CD8-positive, alpha-beta memory T cell (primary cell): ENCODE measurements at places on chromosomes 2 and 18. TPM values are rescaled to one million over a fixed set of nuclear protein-coding genes. Genes with fewer than 3 reads are reported as not detected.

CELF4 gene
- total RNA-seq, result not detected

IL37 gene
- total RNA-seq, result not detected

ESPNL gene
- not detected for total RNA-seq

DNA sequence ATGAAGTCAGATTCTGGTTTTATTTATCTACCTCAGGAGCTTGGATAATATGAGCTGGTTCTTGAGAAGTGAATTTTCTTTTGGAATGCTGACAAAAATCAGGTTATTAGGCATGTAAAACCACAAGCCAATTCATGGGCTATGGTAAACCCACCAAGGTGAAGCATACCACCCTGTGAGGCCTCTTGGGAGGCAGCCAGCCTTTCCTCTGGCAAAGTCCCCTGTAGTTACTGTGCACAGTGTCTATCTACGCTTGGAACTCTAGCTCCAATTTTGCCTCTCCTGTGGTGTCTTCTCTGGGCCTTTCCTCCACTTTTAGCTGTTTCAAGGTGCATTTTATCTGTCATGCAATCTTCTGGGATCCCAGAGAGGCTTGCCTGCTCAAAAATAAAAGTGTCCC is 242.7 kb upstream of the ZSWIM2 start:
- no peaks in the 10 kb centered on the region for H3K4me1 ChIP-seq
- no peak overlapping the region for H3K27ac ChIP-seq
- no peaks in the 10 kb centered on the region for H3K27me3 ChIP-seq
- DNase-seq, result no peak
- no peaks in the 10 kb centered on the region for H3K36me3 ChIP-seq

- H3K27ac ChIP-seq, result no peak overlapping the region
- H3K4me3 ChIP-seq, result no peak overlapping the region
- no peaks in the 10 kb centered on the region for H3K36me3 ChIP-seq
- DNase-seq, result peak; percentile 29
Observed at GRCh38 chr2:27249891-27250651, 12.8 kb downstream of the SLC30A3 start.

DNA sequence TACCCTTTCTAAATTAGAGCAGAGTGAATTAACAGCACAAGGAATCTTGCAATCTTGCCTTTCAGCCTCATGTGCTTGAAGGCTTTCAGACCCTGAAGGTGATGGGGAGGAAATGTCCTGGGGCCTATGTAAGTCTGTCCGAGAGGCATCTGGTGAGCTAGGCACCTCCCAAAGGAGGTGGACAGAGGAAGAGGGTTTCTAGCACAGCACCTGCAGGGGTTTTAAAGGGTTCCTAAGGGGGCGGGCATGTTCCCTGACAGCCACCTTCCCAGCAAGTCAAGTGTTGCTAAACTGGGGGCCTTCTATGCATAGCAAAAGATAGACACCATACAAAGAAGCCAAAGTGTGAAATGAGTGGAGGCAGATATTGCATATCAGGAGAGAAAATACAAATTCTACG is 88.5 kb downstream of the CDH2 start:
- H3K36me3 ChIP-seq, result no peaks in the 10 kb centered on the region
- H3K4me1 ChIP-seq, result no peaks in the 10 kb centered on the region
- no peak for DNase-seq
- no peak overlapping the region for H3K27ac ChIP-seq
- H3K27me3 ChIP-seq, result no peaks in the 10 kb centered on the region

GRCh38 chr2:133801946-133802345 is 233.7 kb upstream of the NCKAP5 start:
- no peaks in the 10 kb centered on the region for H3K36me3 ChIP-seq
- H3K27me3 ChIP-seq, result no peaks in the 10 kb centered on the region
- no peaks in the 10 kb centered on the region for H3K4me1 ChIP-seq
- H3K27ac ChIP-seq, result no peak overlapping the region
- no peak overlapping the region for H3K4me3 ChIP-seq

DNA sequence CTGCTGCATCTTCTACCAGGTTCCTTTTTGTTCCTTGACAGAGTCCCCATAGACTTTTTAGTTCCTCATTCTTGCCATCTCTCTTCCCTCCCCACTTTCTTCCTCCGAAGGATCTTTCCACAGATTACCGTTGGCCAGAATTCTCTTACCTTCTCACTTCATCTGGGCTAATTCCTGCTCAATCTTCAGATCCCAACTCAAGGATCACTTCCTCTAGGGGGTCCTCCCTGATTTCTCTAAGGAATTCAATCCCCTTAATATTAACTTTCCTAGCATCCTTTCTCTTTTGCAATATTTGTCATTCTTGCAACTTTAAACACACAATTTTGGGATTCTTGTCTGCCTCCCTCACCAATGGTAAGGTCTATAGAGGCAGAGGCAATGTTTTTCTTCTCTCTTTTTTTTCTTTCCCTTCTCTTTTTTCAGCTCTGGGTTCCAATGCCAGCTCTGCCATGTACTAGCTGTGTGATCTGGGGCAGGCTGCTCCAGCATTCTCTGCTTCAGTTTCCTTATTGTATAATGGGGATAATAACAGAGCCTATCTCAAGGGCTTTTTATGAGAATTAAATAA is 5.4 kb upstream of the KCNE4 start:
- no peaks in the 10 kb centered on the region for H3K27me3 ChIP-seq
- no peak overlapping the region for H3K27ac ChIP-seq
- no peak overlapping the region for H3K4me3 ChIP-seq
- DNase-seq, result no peak
- no peaks in the 10 kb centered on the region for H3K4me1 ChIP-seq

GRCh38 chr2:214310319-214310718 is 100.5 kb upstream of the VWC2L start:
- H3K4me3 ChIP-seq, result no peak overlapping the region
- no peak overlapping the region for H3K27ac ChIP-seq
- H3K27me3 ChIP-seq, result no peaks in the 10 kb centered on the region
- H3K4me1 ChIP-seq, result no peaks in the 10 kb centered on the region
- DNase-seq, result no peak
- no peaks in the 10 kb centered on the region for H3K36me3 ChIP-seq

DNA sequence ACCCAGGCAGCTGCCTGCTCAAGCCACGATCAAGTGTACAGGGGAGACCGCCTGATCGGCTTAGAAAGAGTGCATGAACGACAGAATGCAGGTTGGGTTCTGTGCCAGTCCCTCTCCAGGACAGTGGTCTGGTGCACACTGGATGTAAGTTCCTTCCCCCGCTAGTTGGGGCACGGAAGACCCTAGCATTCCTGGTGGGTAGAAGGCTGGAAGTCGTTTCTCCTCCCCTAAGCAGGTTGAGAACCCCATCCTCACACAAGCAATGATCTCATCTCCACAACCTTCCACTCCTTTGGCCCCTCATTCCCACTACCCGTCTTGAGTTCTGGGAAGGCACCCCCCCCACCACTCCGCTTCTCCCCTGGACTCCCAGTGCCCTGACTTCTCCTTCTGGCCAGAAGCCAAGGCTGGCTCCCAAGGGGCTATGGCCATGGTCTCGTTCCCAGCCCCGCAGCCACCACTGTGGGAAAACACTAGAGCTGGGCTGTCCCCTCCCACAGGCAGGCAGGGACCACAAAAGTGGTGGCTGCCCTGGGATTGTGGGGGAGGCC is 1.4 kb upstream of the ANKRD39 start:
- no peak for DNase-seq
- H3K4me3 ChIP-seq, result no peak overlapping the region
- H3K36me3 ChIP-seq, result peaks cover 6% of the 10 kb centered on the region
- H3K27ac ChIP-seq, result no peak overlapping the region

DNA sequence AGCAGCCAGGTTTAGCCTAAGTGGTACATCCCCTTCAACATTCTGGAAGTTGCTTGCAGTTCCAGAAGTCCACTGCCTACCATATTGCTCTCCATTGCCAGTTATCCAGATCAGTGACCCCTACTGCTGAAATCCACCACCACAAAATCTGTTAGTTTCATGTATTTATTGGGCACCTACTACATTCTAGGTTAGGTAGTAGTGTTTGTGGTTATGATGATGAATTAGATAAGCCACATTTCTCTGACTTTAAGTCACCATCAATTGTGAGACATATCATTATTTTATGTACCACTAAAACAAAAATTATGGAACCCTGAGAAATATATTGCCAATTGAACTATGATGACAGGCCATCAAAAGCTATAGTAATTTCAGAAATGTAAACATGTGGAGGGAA is 139.5 kb upstream of the PKDCC start:
- H3K4me1 ChIP-seq, result no peaks in the 10 kb centered on the region
- no peak overlapping the region for H3K4me3 ChIP-seq
- H3K27me3 ChIP-seq, result no peaks in the 10 kb centered on the region
- H3K36me3 ChIP-seq, result no peaks in the 10 kb centered on the region
- DNase-seq, result no peak
- H3K27ac ChIP-seq, result no peak overlapping the region

DNA sequence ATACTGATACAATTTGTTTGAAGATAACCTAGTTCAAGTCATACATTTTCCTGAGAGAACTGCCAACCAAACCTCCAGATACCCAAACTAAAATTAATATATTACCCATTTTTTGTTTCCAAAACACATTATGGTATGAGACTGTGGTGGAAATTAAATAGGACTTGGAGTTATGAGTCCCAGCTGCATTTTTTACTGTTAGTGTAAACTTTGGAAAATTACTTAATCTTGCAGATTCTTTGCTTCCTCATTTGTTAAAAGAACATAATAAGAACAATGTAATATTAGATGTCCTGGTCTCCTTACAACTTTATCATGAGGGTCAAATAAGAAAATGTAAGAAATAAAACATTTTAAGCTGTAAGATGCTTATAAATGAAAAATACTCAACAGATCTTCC is 98.2 kb upstream of the TRIB2 start:
- no peak overlapping the region for H3K27ac ChIP-seq
- DNase-seq, result no peak
- no peaks in the 10 kb centered on the region for H3K36me3 ChIP-seq
- no peaks in the 10 kb centered on the region for H3K4me1 ChIP-seq
- no peak overlapping the region for H3K4me3 ChIP-seq
- H3K27me3 ChIP-seq, result no peaks in the 10 kb centered on the region

GRCh38 chr2:37708146-37708545 is 36.7 kb upstream of the CDC42EP3 start:
- DNase-seq, result no peak
- H3K27ac ChIP-seq, result no peak overlapping the region
- no peaks in the 10 kb centered on the region for H3K36me3 ChIP-seq
- no peak overlapping the region for H3K4me3 ChIP-seq
- no peaks in the 10 kb centered on the region for H3K27me3 ChIP-seq

- no peak for DNase-seq
- H3K4me1 ChIP-seq, result no peaks in the 10 kb centered on the region
- no peak overlapping the region for H3K4me3 ChIP-seq
- H3K27ac ChIP-seq, result no peak overlapping the region
- no peaks in the 10 kb centered on the region for H3K27me3 ChIP-seq
Observed at GRCh38 chr2:109736177-109736827, 57.8 kb upstream of the RGPD5 start.

DNA sequence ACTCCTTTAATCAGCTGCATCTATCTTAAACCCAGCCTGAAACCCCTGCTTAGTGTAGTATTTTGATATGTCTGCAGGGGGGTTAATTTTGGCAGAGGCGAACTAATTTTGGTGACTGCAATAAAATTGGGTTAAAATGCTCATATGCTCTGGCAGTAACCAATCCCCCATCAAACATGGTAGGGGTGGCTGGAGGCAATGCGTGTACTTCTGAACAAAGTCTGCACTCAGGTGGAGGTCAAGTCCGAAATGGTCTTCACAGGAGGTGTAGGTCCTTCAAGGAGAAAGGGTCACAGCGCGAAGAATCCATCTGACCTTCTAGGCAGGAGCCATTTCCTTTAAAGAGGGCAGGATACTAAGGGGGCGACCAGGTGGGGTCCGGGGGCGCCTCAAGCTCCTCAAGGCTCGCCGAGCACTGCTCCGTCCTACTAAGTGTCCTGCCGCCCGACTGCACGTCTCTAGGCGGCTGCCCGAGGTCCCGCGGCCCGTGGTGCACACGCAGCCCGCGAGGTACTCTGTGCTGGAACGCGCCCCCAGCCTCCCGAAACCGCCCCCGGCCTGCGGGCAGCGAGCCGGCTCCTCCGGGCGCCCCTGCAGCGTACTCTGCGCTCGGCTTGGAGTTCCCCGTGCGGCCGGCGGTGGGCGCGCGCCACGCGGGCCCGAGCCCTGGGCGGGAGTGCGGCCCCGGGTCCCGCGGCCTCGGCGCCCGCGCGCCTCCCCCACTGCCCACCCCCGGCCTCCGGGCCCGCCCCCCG is 1.7 kb upstream of the LDLRAD4 start:
- DNase-seq, result no peak
- no peaks in the 10 kb centered on the region for H3K36me3 ChIP-seq
- no peak overlapping the region for H3K27ac ChIP-seq
- peaks cover 22% of the 10 kb centered on the region for H3K4me1 ChIP-seq
- H3K27me3 ChIP-seq, result peaks cover 5% of the 10 kb centered on the region
- H3K4me3 ChIP-seq, result peak overlapping the region; percentile 51

DNA sequence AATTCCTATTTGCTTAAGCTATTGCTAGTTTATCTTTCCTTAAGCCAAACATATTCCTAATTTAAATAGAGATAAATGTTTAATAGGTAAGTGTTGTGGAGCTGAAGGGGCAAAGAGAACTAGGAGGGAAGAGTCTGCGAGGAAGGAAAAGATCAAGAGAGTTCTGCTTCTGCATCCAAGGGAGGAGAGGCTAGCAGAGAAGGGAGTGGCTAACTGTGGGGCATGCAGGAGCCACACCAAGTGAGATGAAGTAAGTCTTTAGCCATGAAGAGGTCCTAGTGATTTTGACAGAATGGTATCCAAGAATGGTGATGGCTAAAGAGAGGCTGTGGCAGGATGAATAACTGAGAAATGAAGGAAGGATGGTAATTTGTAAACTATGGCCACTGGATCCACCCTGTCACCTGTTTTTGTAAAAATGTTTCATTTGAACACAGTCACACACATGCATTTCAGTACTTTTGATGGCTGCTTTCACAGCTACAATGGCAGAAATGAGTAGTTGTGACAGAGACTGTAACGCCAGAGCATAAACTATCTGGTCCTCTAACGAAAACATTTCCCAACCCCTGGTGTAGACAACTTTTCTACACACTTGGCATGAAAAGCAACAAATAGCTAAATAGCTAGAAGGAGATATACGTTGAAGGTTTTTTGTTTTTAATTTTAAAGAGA is 15.6 kb downstream of the TPGS2 start:
- peaks cover 5% of the 10 kb centered on the region for H3K4me1 ChIP-seq
- H3K27ac ChIP-seq, result no peak overlapping the region
- H3K4me3 ChIP-seq, result no peak overlapping the region
- no peaks in the 10 kb centered on the region for H3K27me3 ChIP-seq
- no peak for DNase-seq
- H3K36me3 ChIP-seq, result peaks cover 13% of the 10 kb centered on the region

DNA sequence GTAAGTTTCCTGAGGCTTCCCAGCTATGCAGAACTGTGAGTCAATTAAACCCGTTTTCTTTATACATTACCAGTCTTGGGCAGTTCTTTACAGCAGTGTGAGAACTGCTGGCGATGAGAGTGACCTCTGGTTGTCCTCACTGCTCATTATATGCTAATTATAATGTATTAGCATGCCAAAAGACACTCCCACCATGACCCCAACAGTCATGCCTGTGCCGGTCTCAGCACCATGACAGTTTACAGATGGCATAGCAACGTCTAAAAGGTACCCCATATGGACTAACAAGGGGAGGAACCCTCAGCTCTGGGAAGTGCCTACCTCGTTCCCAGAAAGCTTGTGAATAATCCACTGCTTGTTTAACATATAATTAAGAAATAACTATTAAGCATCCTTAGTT is 8.1 kb upstream of the IL1A start:
- no peak overlapping the region for H3K4me3 ChIP-seq
- H3K27me3 ChIP-seq, result no peaks in the 10 kb centered on the region
- H3K36me3 ChIP-seq, result no peaks in the 10 kb centered on the region
- no peaks in the 10 kb centered on the region for H3K4me1 ChIP-seq
- H3K27ac ChIP-seq, result no peak overlapping the region
- no peak for DNase-seq

- no peaks in the 10 kb centered on the region for H3K27me3 ChIP-seq
- H3K36me3 ChIP-seq, result peaks cover 14% of the 10 kb centered on the region
- peaks cover 26% of the 10 kb centered on the region for H3K4me1 ChIP-seq
- DNase-seq, result no peak
- H3K4me3 ChIP-seq, result no peak overlapping the region
Observed at GRCh38 chr18:21702602-21703001, 2.0 kb downstream of the ABHD3 start.
